Lung microvascular endothelial cell (primary cell): ENCODE measurements at places on chromosomes 2 and 18. TPM values are rescaled to one million over a fixed set of nuclear protein-coding genes. Genes with fewer than 3 reads are reported as not detected.

DNA sequence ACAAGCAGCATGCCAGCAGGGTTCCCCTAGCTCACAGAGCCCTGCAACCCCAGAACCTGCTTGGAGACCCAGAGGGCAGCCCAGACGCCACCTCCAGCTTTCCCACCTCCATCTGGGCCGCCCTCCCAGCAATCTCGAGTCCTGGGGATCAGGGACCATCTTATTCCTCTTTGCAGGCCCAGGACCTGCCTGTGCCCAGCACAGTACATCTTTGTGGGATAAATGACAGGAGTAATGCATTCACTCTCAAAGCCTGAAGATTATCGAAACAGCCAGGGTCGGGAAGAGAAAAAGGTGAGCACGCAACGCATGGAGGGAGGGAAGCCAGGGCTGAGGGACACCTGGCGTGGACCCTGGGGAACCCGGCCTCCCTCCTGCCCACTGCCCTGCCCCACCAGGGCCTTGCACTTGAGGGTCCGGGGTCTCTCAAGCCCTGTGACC, 144.1 kb downstream of the NDUFA10 start:
- DNase-seq: no peak

- peak; percentile 88 for DNase-seq
Measured at GRCh38 chr2:126655500-126656430, at the start of gene GYPC. Gene GYPC (plus strand): TSS chr2:126656158. CDS start chr2:126656264, 106 bp downstream.

GRCh38 chr2:112831513-112831845, 5.1 kb downstream of the IL1B start:
- peak; percentile 61 for DNase-seq

DNA sequence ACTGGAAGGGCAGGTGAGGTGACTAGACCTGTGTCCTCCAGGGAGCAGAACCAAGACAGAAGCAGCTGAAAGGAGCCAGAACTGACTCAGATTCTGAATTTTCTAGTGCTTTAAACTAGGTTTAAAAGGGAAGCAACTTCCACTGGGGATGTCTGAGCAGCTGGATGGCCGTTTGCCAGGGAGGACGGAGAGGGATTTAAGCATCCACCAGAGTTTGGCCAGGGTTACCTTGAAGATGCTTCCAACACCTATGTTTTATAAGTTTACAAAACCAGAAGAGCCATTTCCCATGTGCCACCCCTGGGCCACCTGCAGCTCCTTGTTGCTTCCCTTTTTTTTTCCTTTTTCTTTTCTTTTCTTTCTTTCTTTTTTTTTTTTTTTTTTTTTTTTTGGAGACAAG, 48.6 kb upstream of the RBM44 start:
- DNase-seq: no peak

DNA sequence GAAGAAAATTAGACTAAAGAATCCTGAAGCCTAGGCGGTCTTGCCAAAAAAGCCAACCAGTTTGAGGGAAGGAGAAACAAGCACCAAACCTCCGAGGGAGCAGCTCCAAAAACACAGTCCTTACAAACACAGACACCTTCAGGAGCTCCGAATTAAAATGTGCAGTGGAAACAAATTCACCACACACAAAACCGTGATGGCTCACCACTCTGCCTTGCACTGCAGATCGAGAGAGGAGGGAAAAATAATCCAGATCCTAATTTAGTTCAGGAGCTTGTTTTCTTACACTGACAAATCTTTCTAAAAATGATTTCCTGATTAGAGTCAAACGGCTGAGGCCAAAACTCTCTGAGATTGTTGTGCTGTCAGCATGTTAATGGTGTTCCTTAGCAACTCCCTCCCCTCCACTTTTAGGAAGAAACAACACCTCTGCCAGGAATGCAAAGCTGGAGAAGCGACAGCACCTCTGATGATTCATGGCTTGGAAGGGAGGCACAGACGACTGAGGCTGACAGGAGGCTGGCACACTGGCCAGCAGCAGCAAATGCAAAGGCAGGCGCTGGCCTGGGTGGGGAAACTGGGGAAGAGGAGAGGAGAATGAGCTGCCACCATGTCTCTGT, 249.4 kb upstream of the KLHL29 start:
- no peak for DNase-seq

GRCh38 chr18:11923450-11923849, 15.3 kb upstream of the MPPE1 start:
- no peak for DNase-seq

DNA sequence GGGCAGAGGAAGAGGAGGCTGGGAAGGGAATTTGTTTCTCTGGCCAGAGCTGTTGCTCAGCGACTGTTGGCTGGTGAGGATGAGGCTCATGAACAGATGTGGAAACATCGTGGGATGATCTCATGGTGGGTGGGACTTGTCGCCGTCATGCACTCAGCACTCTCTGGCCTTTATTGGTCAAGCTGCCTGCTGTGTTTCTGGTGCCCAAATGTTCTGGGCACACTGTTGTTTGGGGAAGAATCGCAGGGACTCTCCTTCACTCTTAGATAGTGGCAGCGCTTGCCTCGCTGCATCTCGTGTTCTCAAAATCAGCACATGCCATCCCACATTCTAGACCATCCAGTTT, 145.6 kb downstream of the AGAP1 start:
- DNase-seq: peak; percentile 59

- no peak for DNase-seq
Measured at GRCh38 chr2:67165523-67165990, 231.6 kb upstream of the ETAA1 start.

DNA sequence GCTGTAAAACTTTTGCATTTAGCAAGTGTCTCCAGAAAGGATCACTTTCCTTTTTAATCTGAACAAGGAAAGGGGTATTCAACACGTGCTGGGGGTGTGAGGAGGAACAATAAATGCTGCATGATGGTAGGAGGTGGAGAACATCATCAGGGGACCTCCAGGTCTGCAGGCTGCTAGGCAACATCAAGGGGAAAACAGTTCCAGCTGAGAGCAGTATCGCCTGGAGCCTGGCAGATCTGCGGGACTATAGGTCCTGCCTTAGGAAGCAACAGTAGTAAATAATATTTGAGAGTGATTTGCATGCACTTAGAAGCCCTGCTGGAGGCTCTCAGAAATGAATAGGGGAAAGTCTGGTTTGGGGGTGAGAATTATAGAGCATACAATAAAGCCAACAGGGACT, 175.6 kb downstream of the SUCLG1 start:
- no peak for DNase-seq

DNA sequence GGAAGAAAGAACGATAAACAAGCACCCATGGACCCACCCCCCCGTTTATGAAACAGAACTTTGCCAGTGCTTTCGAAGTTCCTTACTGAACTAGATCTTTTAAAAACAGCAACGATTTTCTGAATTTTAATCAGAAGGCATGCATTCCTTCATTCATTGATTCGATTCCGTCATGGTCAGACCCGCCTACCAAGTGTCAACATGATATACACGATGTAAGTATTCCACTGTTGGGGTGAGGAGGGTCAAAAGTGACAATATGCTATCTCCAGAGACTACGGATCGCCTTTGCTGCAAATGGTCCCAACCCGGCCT, 316 bp upstream of the FMNL2 start:
- no peak for DNase-seq

The PTPRN gene
- total RNA-seq: not detected in 2 replicates

The HMSD gene
- not detected in 2 replicates for total RNA-seq

The THADA gene
- total RNA-seq: 13.9 and 22.8 TPM in 2 replicates

The RIT2 gene
- total RNA-seq: not detected in 2 replicates

The REG3A gene
- total RNA-seq: not detected in 2 replicates

The FOXD4L1 gene
- under 0.01 TPM in 2 replicates for total RNA-seq

The BOLL gene
- not detected in 2 replicates for total RNA-seq

The DCDC2C gene
- total RNA-seq: not detected in 2 replicates
